ENCODE measurements at places on chromosomes 12 and 14. TPM values are rescaled to one million over a fixed set of nuclear protein-coding genes. Genes with fewer than 3 reads are reported as not detected.

The CEP83 gene
- 11.7 TPM for total RNA-seq

The TMEM63C gene
- total RNA-seq, result 0.46 TPM

GRCh38 chr12:26122681-26123481 is 2.0 kb downstream of the BHLHE41 start:
- peak; percentile 78 for DNase-seq

DNA sequence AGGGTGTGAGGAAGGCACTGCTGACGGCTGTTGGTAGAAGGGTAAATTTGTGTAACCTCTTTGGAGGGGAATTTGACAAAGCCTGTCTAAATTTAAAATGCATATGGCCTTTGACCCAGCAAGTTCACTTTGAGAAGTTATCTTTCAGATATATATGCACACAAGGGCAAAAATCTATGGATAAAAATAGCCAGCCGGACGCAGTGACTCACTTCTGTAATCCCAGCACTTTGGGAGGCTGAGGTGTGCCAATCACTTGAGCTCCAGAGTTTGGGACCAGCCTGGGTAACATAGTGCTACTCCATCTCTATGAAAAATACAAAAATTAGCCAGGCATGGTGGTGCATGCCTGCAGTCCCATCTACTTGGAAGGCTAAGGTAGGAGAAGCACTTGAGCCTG is 13.4 kb downstream of the UBC start:
- no peak for DNase-seq

DNA sequence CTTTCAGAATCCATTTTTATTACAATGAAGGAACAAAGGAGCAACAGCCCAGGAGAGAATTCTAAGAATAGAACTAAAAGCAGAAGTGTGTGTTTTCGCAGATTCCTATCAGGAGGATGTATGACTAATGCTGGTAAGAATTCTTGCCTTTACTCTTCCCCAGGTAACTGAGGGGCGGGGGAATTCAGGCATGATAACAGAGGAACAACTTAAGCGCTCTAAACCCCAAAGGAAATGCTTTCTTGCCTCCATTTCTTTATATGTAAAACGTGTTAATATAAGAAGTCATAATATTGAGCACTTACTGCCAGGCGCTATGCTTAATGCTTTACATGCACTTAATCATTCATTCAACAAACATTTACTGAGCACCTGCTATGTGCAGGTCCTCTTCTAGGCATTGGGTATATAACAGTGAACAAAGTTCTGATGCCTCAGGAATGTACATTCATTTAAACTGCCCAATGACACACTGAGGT is 4.5 kb downstream of the HCAR1 start:
- DNase-seq, result no peak

GRCh38 chr12:20105943-20106342 is 262.4 kb upstream of the PDE3A start:
- no peak for DNase-seq

Data from cardiac septum (tissue), 1 donor.